NCI-H1694 treated with DMSO at 0.1 percent for 48 hours (cell line): ENCODE measurements at places on chromosomes 12 and 14.
A peak's percentile ranks its signal among the peaks of the same experiment; 100 is the strongest.

- peak; percentile 91 for DNase-seq
Measured at GRCh38 chr12:31106101-31106803, 32.6 kb downstream of the DDX11 start.

DNA sequence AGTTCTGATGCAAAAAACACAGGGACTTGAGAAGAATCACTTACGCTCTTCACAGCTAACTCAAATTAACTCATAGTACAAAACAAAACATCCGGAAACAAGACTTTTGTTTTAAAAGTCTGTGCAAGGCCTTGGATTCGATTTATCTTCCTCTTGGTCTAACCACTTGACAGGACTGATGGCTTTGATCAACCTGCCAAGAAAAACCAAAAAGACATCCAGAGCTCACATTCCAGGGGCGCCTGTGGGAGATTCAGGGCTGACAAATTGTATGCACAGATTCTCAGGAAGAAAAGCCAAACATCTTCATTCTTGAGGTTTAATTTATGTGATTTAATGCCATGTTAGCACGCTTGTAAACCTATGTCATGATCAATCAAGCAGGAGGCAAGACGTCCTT lies 129.1 kb upstream of the TMCC3 start:
- DNase-seq: no peak

DNA sequence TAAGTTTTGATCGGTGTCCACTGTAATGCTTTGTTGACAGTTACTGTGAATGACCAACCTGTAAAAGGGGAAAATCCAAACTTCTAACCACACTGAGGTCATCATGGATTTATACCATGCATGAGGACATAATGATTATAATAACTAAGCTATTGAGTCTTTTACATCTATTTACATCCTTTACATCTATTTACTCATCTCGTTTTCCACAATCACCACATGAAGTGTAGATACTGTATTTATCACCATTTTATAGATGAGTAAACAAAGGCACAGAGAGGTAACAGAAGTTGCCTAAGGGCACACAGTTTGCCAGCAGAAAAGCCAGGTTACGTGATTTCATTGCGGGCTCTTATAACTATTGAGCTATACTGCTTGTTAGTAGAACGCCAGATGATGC lies 27.9 kb upstream of the EID3 start:
- no peak for DNase-seq

DNA sequence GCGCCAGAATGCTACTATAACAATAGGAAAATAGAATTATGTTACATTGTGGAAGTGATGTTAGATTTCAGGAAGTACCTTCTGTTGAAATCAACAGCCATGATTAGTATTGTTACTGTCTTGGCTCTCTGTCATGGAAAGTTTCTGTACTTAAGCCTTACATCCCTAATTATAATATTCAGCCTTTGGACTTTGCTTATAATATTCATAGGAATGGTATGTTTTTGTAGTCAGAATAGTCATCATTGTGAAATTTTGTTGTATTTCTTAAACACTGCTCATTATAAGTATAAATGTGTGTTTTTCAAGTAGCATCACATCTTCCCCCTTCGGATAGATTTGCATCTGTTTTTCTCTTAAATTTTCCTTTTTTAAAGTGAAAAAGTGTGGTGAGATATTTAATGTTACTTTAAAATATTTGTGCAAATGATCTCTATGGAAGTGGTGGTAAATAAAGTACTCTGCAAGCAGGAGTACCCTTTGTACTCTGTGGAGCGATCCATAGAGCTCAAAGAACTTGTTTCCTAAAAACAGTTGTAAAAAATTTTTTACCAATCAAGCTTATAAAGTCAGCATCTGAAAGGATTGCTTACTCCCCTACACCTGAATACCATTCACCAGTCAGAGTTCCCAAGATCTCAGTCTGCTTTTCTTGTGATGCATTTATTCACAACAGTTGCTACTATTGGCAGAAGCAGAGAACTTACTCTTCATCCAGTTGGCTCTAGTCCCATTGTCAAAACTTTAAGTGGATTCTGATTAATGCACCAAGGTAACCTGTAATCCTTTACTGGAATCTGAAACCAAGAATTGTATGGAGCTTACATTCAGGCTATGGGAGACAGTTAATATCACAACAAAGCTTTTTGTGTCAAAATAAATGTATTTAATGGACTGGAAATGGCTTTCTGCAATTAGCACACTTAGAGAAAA lies 87.8 kb downstream of the RIC8B start:
- DNase-seq: no peak

- DNase-seq: no peak
Measured at GRCh38 chr12:53443955-53444354, 2.4 kb downstream of the PRR13 start.

GRCh38 chr14:103188810-103189480 lies 65.7 kb downstream of the TNFAIP2 start:
- DNase-seq: no peak

GRCh38 chr14:81157431-81157830 lies 63.3 kb downstream of the GTF2A1 start:
- no peak for DNase-seq

GRCh38 chr12:45431126-45431525 lies 215.2 kb downstream of the ANO6 start:
- no peak for DNase-seq

GRCh38 chr14:92511453-92512238 lies 1.9 kb upstream of the RIN3 start:
- DNase-seq: no peak

DNA sequence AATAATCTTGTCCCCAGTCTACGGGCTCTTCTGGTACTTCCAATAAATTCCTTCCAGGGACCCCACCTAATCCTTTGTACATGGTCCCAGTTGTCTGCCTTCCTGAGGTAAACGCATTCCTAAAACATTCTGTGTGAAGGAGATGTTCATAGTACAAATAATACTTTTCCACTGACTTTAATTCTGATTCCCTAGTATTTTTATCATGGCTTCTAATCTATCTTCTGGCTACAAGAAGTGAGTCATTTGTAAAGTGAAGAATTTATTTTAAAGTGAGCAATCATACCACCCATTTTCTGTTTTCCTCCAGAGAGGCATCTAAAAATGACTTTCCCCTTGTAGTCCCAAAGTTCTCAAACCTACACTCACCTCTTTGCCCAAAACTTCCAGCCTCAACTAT lies 65.9 kb upstream of the NUDT4 start:
- DNase-seq: no peak

DNA sequence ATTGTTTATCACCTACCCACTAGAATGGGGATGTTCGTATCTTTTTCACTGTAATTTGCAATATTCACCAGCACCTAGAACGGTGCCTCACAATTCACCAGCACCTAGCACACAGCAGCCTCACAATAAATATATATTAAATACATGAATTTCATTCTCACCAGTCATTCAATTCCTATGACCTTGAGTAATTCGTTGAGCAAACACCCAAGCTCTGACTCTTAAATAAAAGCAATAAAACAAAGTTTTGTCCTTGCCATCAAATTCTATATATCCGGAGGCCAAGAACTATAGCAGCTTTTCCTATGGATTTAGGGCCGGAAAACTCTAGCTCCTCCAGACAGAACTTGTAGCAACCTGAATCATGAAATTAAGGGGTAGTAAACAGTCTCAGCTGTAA lies 981 bp downstream of the VTI1B start:
- DNase-seq: no peak

- DNase-seq: no peak
Measured at GRCh38 chr12:30525171-30525570, 170.5 kb downstream of the IPO8 start.

GRCh38 chr12:57563358-57563757 lies 13.5 kb downstream of the KIF5A start:
- no peak for DNase-seq

GRCh38 chr14:70664698-70665447 lies 23.2 kb downstream of the TTC9 start:
- no peak for DNase-seq

DNA sequence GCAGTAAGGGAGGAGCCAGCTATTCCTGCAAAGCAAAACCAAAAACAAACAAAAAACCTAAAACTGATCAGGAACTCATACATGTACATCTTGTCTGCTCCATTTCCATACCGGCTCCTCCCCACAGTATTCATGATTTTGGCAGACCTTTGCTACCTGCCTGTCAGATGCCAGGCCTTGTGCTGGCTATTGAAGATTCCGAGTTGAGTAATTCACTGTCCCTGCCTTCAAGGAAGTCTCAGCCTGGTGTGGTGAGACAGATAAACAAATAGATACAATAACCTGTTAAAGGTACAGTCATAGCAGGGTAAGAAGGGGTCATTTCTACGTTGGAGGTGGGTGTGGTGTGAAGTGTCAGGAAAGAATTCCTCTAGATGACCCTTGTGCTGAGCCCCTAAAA lies 42.7 kb downstream of the SUSD6 start:
- DNase-seq: no peak

- no peak for DNase-seq
Measured at GRCh38 chr12:82818271-82819035, 131.7 kb downstream of the TMTC2 start.
